PC-3 (cell line): ENCODE measurements at places on chromosomes 12 and 14. TPM values are rescaled to one million over a fixed set of nuclear protein-coding genes. Genes with fewer than 3 reads are reported as not detected.

Gene PUS7L
- total RNA-seq: 9.1 and 14.6 TPM in 2 replicates

Gene SLCO1B3
- 13.2 and 14.2 TPM in 2 replicates for total RNA-seq

Gene FGF6
- total RNA-seq: not detected in 2 replicates

Gene BMP4
- 8.7 and 16.5 TPM in 2 replicates for total RNA-seq

Gene RFLNA
- not detected in 2 replicates for total RNA-seq

Gene COX8C
- total RNA-seq: not detected in 2 replicates

DNA sequence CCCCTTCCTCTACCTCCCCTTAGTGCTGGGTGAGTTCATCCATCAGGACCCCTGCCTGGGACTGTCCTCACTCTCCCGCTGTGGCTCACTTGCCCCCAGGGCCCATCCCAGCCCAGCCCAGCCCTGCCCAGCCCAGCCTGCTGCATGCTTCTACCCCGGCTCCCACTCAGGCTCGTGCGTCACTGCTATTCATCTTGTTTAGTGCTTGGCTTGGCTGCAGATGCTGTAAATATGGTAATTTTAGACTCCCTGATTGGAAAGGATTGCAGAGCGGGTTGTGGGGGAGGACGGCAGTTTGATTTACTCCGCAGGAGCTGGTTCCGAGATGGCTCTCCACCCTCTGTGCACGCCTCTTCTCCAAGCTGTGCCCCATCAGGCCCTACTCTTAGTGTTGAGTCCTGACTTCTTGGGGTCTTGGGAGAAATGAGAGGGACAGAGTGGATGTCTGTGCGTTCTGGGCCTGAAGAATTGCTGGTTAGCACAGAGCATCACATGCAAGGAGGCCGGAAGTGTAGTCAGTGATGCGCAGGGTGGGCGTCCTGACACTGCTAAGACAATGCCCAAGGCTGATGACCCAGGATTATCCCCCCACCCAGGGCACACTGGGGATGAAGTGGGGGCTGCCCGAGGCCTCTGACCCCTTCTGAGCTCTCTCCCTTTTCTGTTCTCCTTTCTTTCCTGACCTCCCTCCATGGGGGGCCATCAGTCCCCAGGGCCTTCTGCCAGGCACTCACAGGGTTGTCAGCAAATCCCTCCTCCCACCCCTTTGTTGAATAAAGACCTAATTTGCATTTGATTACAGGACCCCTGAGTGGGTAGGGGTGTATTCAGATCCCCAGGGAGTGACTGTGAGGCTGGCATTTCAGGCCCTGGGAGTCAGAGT is 244.4 kb downstream of the ZFP36L1 start:
- peak; percentile 97 for DNase-seq

DNA sequence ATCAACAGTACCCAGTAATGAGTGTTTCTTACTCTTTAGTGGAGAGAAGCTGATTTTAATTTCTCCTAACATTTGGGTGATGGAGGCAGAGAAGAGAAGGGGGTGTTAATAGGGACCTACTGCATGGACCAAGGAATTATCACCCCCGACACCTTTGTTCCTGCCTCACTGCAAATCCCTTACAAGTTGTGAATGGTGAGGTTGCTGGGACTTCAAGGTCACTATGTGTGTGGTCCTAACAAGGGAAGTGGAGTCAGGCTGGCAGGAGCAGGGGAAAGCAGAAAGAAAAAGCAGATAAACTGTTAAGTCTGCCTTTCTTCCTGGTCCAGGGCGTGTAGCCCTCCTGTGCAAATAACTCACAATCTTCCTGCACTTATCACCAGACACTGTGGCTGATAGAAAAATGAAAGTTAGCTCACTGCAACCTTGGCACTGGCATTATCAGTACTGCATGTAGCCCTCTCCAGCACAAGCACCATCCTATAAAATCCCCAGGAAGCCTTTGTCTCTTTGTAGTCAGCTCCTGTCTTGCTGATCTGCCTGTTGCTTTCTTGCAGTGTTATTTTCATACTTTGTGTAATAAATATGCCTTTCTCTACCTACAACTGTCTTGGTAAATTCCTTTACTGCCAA is 112.3 kb upstream of the DNM1L start:
- DNase-seq: no peak

GRCh38 chr12:15535352-15535781 is 213.1 kb downstream of the PTPRO start:
- DNase-seq: no peak

- DNase-seq: no peak
Measured at GRCh38 chr14:73713206-73713802, 880 bp downstream of the PNMA1 start.

- peak; percentile 89 for DNase-seq
Measured at GRCh38 chr12:55188974-55189556, 31.8 kb upstream of the OR10A7 start.

GRCh38 chr12:112503512-112503911 is 84.8 kb downstream of the PTPN11 start:
- DNase-seq: no peak

- DNase-seq: no peak
Measured at GRCh38 chr12:1147821-1148220, 156.8 kb downstream of the ERC1 start.

DNA sequence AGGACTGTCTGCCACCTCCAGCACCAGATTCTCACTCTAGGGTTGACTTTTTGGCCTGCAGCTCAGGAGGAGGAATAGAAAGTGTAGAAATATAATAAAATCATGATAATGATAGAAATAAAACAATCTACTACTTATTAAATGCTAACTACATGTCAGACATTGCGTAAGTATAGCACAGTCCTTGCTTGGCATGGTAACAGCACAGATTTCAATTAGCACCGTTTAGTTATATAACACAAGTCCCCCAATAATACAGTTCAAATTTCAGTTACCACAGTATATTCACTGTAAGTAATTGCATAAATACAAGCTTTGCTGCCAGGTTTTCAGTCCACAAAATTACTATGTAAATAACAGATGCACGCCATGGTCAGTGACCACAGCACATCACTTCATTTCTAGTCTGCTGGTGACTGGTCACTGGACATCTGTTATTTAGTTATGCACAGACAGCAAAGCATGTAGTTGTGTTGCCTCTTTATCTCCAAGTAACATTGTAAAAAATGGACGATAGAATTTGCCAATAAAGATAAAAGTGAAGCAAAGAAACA is 6.5 kb upstream of the GLT8D2 start:
- no peak for DNase-seq

DNA sequence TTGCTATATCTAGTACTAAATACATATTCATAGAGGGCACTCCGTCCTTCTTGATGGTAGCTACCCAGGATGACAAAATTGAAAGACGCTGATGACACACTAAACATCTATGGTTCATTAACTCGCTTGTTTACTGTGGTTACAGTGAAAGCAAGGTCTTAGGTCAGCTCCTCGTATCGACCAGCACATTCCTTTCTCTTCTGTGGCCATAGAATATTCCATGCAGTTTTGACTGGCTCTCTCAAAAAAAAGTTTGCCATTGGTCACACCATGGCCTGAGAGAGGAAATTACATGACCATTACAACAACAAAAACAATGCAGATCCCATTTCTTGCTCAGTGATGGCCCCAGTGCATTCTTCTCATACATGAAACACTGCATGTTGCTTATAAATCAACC is 411.4 kb upstream of the SOX5 start:
- DNase-seq: no peak

GRCh38 chr12:71562676-71563595 is 100.7 kb downstream of the ZFC3H1 start:
- DNase-seq: no peak

GRCh38 chr12:49491823-49492222 is 47.0 kb upstream of the KCNH3 start:
- DNase-seq: no peak

GRCh38 chr12:117152793-117153775 is 37.2 kb downstream of the FBXO21 start:
- DNase-seq: no peak

- peak; percentile 20 for DNase-seq
Measured at GRCh38 chr14:60735416-60735815, 855 bp downstream of the MNAT1 start.

- DNase-seq: no peak
Measured at GRCh38 chr14:77106666-77107065, 8.6 kb downstream of the CIPC start.

DNA sequence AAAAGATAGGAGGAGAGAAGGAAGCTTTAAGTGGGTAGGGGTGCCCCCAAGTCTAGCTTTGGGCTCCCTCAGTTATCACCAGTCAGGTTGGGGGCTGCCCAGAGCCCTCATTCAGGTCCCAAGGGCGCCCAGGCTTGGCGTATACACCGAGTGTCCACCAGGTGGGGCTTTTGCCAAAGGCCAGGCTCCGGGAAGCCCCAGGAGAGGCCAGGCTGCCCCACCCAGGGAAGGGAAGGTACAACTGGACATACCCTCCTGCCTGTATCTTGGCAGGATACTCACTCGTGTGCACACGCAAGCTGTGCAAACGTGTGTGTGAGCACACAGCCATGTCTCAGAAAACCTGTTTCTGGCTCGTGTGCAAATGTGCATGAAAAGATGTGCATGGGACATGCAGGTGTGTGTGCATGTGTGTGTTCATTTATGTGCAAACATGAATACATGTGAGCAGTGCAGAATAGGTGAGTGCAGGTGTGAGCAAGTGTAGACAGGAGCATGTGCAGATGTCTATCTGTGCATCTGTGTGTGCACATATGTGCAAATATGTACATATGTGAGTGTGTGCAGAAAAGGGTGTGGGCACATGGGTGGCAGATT is 103.9 kb upstream of the MYL2 start:
- peak; percentile 84 for DNase-seq

- no peak for DNase-seq
Measured at GRCh38 chr12:5945071-5946008, at the start of gene ANO2. ANO2 (minus strand) TSS chr12:5945259; CDS start chr12:5945217, 42 bp downstream.
